ENCODE measurements at places on chromosomes 12 and 14. TPM values are rescaled to one million over a fixed set of nuclear protein-coding genes. Genes with fewer than 3 reads are reported as not detected.

ACOT6 gene
- not detected for total RNA-seq

DNA sequence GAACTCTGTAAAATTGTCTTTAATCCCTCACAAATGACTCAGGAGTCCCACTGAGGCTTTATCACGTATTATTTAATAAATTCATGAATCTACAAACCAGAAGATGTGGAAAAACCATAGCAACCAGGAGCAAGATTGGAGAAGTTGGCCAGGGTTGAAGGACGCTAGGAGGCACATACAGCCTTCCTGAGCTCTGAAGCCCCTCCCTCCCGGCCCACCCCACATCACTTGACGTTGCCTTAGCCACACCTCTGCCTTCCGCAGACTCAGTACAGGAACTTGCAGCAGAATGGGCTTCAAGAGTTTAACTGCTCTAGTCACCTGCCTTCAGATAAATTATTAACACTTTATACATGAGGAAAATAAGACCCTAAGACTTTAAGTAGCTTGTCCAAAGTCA is 33.9 kb downstream of the SLC35F4 start:
- DNase-seq = no peak

GRCh38 chr12:123358035-123358434 is 6.6 kb downstream of the SBNO1 start:
- no peak for DNase-seq

PTGER2 gene
- 8.5 TPM for total RNA-seq

ANKRD9 gene
- total RNA-seq = 16.0 TPM

GRCh38 chr12:94636462-94637085 is 13.8 kb downstream of the TMCC3 start:
- no peak for DNase-seq

GRCh38 chr12:39048395-39048794 is 143.0 kb upstream of the CPNE8 start:
- DNase-seq = no peak

Data from sciatic nerve (tissue), 2 donors.